ENCODE measurements at places on chromosomes 4 and X.

GRCh38 chr4:6472008-6472386 is 417 bp downstream of the PPP2R2C start:
- no peak for DNase-seq

DNA sequence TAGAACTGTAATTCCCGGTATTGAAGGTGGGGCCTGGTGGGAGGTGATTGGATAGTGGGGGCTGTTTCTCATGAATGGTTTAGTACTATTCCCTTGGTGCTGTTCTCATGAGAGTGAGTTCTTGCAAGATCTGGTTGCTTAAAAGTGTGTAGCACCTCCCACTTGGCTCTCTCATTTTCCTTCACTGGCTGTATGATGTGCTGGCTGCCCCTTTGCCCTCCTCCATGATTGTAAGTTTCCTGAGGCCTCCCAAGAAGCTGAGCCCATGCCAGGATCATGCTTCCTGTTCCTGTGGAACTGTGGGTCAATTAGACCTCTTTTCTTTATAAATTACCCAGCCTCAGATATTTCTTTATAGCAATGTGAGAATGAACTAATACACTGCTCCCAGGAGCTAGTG is 8.7 kb downstream of the ANXA10 start:
- no peak for DNase-seq

DNA sequence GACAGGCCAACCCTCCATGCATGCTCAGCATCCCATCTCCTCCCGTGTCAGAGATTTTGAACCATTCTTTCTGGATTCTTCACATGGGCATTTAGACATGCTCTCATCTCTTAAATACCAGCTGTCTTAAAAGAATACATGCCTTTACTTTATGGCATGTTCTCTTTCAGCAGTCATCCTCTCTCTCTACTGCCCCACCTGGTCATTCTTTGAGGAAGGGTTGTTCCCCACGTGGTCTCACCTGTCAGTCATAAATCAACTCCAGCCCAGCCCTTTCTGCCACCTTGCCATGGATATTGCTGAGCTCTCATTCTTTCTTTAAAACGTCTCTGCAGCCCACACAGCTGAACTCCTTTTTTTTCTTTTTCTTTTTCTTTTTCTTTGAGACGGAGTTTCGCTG is 111.3 kb downstream of the ARHGAP10 start:
- DNase-seq: no peak

GRCh38 chrX:86192827-86193226 is 44.6 kb downstream of the DACH2 start:
- DNase-seq: no peak

GRCh38 chr4:2932951-2933565 is 30.1 kb downstream of the NOP14 start:
- DNase-seq: no peak

- no peak for DNase-seq
Observed at GRCh38 chrX:45515262-45516215, 314.9 kb upstream of the DIPK2B start.

GRCh38 chr4:134337574-134337973 is 136.0 kb upstream of the PABPC4L start:
- no peak for DNase-seq

DNA sequence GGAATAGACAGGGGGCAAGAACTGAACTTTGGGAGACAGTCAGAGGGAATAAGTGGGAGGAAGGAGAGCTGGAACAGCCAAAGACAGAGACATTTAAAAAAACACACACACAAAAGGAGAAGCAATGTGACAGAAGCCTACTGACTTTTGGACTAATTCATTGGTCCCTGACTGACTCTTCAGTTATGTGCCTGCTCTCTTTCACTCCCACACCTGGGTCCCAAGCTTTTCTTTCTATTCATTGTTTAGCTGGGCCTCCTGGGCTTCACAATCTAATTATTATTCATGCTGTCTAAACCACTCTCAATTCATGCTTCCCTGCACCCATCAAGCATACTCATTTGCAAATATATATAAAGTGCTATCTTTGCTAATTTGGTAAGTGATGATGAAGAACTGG is 139.2 kb upstream of the IRS4 start:
- DNase-seq: no peak

DNA sequence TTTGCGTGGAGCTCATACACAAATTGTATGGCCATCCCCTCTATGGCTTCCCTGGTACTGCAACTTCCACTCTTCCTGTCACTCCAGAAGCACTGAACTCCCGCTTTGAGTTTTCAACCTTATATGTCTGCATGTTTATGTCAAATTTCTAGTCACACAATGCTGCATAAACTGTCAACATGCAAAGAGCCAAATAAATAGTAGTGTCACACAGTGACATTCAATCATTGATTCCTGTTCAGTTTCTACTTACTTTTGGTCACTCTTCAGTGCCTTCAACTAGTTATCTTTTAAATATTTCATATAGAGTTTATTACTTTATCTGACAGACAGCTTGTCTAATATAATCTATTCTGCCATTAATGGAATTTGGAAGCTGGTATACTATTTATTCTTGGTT is 149.3 kb downstream of the SPANXN1 start:
- no peak for DNase-seq
